ENCODE measurements at places on chromosomes 11 and 22.

DNA sequence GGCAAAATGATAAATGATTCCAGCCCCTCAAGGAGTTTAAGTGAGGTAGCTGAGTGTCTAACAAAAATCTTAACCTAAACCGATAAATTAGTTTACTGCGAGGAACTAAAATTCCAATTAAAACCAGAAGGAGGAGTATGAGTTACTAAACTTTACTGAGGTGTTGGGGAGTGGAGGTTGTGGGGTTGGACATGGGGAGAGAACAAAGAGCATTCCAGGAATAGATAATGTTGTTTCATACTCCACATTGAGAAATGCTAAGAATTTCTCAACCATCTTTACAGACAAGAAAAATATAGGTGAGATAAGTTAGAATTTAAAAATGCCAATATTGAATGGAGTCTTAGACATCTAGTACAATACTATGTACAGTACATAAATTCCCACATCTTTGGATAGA, 488.6 kb downstream of the METTL15 start:
- DNase-seq = no peak

DNA sequence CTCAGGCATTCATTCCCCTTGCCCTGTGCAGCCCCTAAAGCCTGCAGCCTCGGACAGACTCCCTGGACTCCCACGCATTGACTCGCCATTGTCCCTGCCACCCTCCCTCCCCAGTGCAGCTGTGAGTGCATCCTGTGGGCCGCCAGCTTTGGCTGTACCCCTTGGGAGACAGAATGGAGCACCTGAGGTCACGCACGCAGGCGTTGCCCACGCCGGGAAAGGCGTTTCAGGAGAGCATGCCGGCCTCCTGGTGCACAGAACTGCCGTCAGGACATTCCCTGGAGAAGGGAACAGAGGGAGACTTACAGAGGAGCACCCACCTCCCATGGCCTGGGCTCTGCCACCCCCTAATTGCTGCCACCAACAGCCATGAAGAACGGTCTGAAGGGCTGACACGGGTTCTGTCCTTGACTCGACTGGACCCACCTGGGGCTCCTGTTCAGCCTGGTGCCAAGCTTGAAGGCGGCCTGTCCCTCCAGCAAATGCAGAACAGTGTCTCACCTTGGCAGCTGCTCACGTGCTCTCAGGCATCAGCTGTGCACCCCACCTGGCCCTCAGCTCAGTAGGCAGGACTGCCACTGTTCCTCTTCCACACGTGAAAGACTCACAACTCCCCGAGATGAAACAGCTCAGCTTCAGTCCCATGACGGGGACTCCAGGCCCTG, 503.8 kb downstream of the BRD1 start:
- no peak for DNase-seq

DNA sequence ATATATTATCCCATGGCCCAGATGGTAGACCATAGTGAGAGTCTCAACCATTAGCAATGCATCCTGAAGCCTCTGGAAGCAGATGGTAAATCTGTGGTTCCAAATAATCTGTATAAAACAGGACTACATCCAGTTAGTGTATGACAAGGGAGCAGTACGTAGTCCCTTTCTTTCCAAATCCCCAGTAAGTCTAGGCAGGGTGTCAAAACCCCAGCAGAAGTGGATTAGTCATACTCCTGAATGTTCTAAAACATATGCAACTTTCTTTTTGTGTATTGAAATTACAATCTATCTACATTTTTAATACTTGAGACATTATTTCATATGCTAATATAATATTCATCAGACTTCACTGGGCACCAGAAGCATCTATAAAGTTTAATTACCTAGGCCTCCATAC, 295.1 kb upstream of the ANO5 start:
- DNase-seq = no peak

DNA sequence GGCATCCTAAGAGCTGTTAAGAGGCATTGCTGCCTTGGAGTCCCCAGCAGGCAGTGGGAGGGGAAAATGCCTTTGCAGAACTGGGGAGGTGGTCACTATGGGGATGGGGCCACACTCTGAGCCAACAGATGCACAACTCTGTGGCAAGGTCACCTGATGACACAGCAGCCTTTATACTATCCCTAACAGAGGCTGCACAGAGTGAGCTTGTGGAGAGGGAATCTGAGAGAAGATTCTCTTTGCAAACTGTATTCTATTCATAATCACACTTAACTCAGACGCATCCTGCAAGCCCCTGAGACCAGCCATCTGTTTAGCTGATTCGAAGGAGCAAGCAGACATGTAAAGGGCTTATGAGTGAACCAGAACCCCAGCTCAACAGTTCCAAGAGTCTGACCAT, 49.0 kb upstream of the TTC12 start:
- DNase-seq = no peak

DNA sequence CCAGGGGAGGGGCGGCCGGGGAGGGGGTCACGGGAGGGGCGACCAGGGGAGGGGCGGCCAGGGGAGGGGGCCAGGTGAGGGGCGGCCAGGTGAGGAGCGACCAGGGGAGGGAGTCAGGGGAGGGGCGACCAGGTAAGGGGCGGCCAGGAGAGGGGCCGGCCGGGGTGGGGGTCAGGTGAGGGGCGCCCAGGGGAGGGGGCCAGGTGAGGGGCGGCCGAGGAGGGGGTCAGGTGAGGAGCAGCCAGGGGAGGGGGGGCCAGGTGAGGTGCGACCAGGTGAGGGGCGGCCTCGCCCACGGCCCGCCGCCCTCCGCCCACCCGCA, 355 bp downstream of the TESMIN start:
- no peak for DNase-seq

DNA sequence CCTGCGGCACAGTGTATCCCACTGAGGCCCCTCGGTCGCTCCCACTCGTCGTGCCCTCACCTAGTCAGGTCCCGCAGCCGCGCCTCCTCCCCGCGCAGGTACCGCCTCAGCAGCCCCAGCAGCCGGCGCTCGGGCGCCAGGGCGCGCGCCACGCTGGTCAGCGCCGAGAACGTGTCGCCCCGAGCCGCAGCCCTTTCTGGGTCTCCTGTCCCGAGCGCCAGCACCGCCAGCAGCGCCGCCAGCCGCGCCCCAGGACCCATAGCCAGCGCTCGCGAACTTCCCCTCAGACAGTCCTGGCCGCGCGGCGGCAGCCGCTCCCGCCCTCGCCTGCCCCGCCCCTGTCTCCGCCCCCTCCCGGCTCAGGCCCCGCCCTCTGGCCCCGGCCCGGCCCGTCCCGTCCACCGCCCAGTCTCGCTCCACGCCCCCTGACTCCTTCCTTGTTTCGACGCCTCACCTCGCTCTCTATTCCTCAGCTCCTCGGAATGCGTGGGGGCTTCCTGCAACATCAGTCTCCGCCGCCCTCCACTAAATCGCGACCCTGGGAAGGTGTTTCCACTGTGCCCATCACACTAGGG, at the start of gene P4HA3:
P4HA3 (minus strand) TSS at position 289 of the 575 bp plus-strand sequence; CDS start at position 260, 29 bp downstream.
- no peak for DNase-seq

- DNase-seq = no peak
Observed at GRCh38 chr11:34034053-34034452, 17.5 kb upstream of the CAPRIN1 start.

- no peak for DNase-seq
Observed at GRCh38 chr11:404551-405264, 10.1 kb downstream of the SIGIRR start.

DNA sequence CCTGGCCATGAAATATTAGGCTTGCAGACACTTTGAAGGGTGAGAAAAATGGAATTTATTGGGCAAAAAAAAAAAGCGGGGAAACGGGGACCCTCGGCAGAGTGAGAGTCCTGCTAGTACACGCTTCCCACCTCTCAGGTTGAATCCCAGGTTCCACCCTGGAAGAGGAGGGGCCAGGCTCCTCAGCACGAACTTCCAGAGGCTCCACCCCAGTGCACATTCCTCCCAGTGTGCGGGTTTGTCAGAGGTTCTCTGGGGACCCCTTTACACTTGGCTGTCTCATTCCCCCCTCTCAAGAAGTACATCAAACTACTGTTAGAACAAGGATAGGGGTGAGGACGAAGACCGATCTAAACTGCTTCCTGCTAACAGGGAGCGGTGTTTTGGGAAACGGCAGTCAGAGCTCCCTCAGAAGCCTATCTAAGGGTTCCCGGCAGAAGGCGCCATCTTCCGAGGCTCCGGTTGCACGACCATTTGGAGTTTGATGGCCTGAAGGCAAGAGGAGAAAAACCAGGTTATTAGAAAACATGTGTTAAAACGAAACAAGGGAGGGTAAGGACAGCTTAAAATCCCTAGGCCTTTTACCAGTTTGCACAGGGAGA, 27.5 kb downstream of the FOLR3 start:
- no peak for DNase-seq

DNA sequence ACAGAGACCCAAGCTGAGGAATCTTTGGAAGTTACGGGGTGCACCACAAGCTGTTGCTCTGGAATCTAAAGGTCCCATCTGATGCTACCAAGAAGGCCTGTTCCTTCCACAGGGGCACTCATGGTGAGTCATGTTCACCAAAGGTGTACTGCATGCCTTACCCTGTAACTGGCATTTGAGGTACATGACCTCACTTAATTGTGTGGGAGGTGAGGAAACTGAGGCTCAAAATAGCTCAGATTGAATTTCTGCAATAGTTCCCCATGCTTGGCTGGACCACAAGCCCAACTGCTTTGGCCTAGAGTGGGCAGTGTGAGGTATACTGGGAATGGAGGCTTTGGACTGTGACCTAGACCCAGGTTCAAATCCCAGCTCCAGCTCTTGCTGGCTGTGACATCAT, 8.2 kb downstream of the MTFP1 start:
- no peak for DNase-seq

GRCh38 chr11:127804747-127805400, 782.5 kb downstream of the ETS1 start:
- no peak for DNase-seq

DNA sequence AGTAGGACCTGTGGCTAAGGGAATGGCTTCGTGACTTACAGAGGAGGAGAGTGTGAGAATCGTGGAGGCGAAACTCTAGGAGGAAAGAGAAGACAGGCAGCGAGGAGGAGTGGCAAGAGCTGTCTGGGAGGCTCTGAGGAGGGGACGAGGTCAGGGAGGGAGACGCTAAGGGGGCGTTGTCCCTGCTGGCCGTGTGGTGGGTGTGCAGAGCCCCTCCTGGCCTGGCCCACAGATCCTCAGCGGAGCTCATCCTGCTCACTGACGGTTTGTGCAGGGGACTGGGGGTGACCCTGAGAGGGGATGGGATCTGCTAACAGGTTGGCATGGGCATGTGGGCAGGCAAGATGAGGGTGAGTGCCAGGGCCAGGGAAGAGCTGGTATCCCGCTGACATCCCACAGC, 56.5 kb upstream of the PRR5 start:
- no peak for DNase-seq

GRCh38 chr11:85827748-85828639, 17.1 kb upstream of the SYTL2 start:
- no peak for DNase-seq

- no peak for DNase-seq
Observed at GRCh38 chr22:37982151-37982785, 2.1 kb downstream of the SOX10 start.

DNA sequence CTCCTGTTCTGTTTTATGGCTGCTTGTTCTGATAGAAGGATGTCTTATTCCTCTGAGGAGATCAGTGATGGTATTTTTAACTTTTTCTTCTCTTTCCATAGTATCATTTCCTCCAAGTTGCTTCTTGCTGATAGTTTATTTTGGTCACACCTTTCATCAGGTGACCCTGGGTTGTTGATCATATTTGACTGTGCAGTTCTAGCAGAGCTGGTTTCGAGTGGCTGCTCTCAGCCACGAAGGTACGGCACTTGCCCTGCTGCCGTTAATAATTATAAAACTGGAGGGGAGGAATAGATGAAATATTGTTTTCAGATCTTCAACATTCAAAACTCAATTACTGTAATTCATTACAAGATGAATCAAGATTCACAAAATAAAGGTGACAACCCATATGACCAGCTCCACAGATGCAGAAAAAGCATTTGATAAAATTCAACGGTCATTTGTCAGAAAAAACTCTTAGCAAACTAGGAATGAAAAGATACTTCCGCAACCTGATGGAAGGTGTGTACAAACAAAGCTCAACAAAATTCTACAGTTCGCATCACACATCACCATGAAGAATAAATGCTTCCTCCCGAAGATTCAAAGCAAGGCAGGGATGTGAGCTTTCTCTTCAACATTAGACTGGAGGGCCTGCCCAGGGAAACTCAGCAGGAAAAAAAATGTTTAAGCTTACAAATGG, 59.2 kb upstream of the RTL6 start:
- DNase-seq = no peak

Data from activated naive CD4-positive, alpha-beta T cell (primary cell).